Activated T-helper 2 cell treated with anti-CD3 and anti-CD28 coated beads, Interferon-gamma antibody, Interleukin-2, Interleukin-4, amounts not matched to agents 10 μg/mL and 5 μg/mL and 100 μg/mL, durations not matched to agents 14 hours and 24 hours and 36 hours (primary cell): ENCODE measurements at places on chromosomes 16 and 17. TPM values are rescaled to one million over a fixed set of nuclear protein-coding genes. Genes with fewer than 3 reads are reported as not detected.

Gene UNC13D
- total RNA-seq = 165 and 175 TPM in 2 replicates

Gene SENP3
- 64.9 and 69.6 TPM in 2 replicates for total RNA-seq

Gene KRT20
- not detected in 2 replicates for total RNA-seq

Gene SMIM5
- 0.09 and 0.16 TPM in 2 replicates for total RNA-seq

Gene CCL1
- total RNA-seq = 88.1 and 98.4 TPM in 2 replicates

Gene HSD17B2
- not detected in 2 replicates for total RNA-seq

DNA sequence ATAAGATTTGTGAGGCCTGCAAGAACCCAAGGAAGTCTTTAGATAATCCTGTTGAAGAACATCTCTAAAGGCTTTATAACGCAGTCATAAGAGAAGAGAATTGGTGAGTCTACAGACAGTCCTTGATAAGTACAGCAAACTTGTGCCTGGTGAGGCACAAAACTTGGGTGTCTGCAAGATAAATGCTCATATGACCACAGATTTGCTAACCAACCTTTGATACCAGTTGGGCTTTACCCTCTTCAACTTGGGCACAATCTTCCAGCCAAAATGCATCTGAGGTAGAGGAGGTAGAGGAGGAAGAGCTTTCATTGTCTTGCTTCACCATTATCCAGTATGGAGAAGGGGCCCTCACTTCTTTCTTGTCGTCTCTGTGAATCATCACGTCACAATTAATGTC, 16.9 kb downstream of the PDZD9 start:
- H3K27ac ChIP-seq = no peak overlapping the region
- H3K4me1 ChIP-seq = peaks cover 4% of the 10 kb centered on the region
- peaks cover 66% of the 10 kb centered on the region for H3K36me3 ChIP-seq

GRCh38 chr17:80782536-80783427, 208.9 kb upstream of the CHMP6 start:
- peak overlapping the region; percentile 52 for H3K4me3 ChIP-seq
- H3K27me3 ChIP-seq = no peaks in the 10 kb centered on the region
- H3K27ac ChIP-seq = peak overlapping the region; percentile 87
- peaks cover 45% of the 10 kb centered on the region for H3K36me3 ChIP-seq
- peaks cover 79% of the 10 kb centered on the region for H3K4me1 ChIP-seq
- peak; percentile 62 for DNase-seq

DNA sequence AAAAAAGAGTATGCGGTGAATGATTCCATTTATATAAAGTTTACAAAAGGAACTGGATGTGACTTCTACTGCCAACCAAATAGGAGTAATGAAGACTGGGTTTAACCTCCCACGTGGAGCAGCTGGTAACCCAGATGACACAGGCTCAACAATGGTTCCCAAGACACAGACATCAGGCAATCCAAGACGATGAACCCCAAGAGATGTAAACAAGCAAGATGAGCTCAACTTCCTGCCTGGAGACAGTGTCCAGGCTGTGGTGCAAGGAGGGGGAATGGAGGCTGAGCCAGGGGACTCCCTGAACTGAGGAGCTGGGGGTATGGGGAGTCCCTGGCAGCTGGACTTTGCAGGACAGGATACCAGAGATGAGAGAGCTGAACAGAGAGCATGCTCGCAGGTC, 104.7 kb downstream of the LITAF start:
- no peaks in the 10 kb centered on the region for H3K4me1 ChIP-seq
- H3K27me3 ChIP-seq = no peaks in the 10 kb centered on the region
- DNase-seq = no peak
- no peak overlapping the region for H3K4me3 ChIP-seq
- H3K27ac ChIP-seq = no peak overlapping the region
- peaks cover 5% of the 10 kb centered on the region for H3K36me3 ChIP-seq

GRCh38 chr16:6528217-6528616, 804.4 kb upstream of the RBFOX1 start:
- no peak for DNase-seq
- no peaks in the 10 kb centered on the region for H3K36me3 ChIP-seq
- no peaks in the 10 kb centered on the region for H3K4me1 ChIP-seq
- no peak overlapping the region for H3K4me3 ChIP-seq

- no peaks in the 10 kb centered on the region for H3K36me3 ChIP-seq
- no peak overlapping the region for H3K27ac ChIP-seq
- DNase-seq = no peak
- H3K4me3 ChIP-seq = no peak overlapping the region
Observed at GRCh38 chr17:55285340-55286301, 20.9 kb downstream of the HLF start.

DNA sequence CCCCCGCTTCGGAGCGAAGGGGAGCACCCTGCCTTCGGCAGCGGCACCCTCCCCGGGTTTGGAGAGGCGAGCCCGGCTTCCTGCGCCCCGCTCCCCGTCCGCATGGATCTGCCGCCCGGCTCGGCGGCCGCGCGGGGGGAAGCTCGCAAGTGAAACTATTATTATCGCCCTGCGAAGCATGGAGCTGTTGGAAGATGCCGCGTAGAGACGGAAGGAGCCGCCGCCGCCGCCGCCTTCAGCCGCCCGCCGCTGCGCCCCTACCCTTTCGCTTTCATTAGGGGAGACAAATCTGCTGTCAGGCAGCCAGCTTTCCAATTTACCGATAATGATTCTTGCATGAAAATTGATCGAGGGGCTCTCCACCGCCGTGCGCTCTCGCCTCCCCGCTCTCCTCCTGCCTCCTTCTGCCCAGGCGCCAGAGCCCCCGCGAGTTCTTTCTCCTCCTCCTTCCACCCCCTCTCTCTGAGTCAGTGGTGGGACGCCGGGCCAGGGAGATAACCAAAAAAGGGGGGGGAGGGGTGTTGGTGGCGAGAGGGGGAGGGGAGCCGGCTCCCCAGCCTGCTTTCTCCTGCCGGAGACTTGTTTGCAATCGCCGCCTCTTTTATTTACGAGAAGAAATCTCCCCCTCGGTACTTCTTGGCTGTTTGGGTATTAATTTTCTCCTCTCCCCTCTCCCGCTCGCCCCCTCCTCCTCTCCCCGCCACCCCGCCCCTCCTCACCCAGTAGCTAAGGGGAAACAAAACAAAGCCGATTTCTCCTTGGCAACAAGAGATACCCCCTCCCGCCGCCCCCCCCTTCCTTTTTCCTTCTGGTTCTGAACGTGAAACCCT, 58.0 kb upstream of the GSE1 start:
- H3K4me3 ChIP-seq = peak overlapping the region; percentile 95
- peaks cover 34% of the 10 kb centered on the region for H3K4me1 ChIP-seq
- peak; percentile 67 for DNase-seq
- peak overlapping the region; percentile 98 for H3K27ac ChIP-seq
- no peaks in the 10 kb centered on the region for H3K27me3 ChIP-seq

GRCh38 chr17:41322903-41323895, 7.7 kb upstream of the KRTAP17-1 start:
- no peaks in the 10 kb centered on the region for H3K4me1 ChIP-seq
- no peak for DNase-seq
- no peak overlapping the region for H3K27ac ChIP-seq
- H3K27me3 ChIP-seq = peaks cover 3% of the 10 kb centered on the region

GRCh38 chr17:40542558-40543411, 22.5 kb downstream of the CCR7 start:
- peak overlapping the region; percentile 65 for H3K4me3 ChIP-seq
- no peak for DNase-seq
- no peaks in the 10 kb centered on the region for H3K27me3 ChIP-seq
- peaks cover 3% of the 10 kb centered on the region for H3K36me3 ChIP-seq
- H3K27ac ChIP-seq = peak overlapping the region; percentile 94

DNA sequence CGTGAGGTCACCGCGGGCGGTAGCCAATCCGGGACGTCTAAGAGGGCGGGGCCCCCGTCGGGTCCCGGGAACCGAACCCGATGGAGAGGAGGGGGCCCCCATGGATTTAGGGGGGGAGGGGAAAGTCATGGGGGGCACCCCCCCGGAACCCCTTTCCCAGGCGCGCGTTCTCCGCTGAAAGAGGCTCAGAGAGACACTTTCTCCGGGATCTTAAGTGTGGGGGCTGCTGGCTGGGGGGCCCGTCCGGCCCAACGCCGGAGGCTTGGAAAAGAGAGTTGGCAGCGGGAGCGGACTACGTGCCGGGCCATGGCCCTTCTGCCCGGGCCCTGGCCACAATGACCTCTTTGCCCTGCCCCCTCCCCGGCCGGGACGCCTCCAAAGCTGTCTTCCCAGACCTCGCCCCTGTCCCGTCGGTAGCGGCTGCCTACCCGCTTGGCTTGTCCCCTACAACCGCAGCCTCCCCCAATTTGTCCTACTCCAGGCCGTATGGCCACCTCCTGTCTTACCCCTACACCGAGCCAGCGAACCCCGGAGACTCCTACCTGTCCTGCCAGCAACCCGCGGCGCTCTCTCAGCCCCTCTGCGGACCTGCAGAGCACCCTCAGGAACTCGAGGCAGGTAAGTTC, at the start of gene DLX4:
Gene DLX4, plus strand, starts transcription at position 57 of the 626 bp plus-strand sequence. Its CDS starts 279 bp downstream, at position 336.
- H3K4me1 ChIP-seq = peaks cover 15% of the 10 kb centered on the region
- no peak within 1 kb of the TSS for H3K27ac ChIP-seq
- no peak for DNase-seq
- peak within 1 kb of the TSS; percentile 82 for H3K4me3 ChIP-seq
- no peaks in the 10 kb centered on the region for H3K36me3 ChIP-seq

DNA sequence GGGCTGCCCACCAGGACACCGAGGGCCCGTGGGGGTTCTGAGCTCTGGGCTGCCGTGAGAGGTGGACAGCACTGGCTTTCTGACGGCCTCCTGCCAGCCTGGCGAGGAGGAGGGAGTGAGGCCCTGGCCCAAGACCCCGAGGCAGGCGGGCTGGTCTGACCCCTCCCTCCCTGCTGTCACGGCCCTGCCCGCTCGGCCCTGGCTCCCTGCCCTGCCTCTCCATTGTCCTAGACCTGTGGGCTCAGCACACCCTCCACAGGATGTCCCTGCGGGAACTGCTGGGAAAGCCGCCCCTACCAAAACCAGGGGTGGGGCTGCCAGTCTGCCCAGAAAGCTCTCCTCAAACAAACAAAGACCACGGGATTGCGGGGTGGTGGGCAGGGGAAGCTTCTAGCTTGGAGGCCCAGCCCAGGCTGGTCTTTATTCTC, 20.7 kb downstream of the SPNS2 start:
- H3K4me3 ChIP-seq = no peak overlapping the region
- no peaks in the 10 kb centered on the region for H3K27me3 ChIP-seq
- no peak for DNase-seq
- H3K27ac ChIP-seq = no peak overlapping the region
- H3K4me1 ChIP-seq = no peaks in the 10 kb centered on the region

GRCh38 chr17:50830352-50830751, 5.0 kb upstream of the WFIKKN2 start:
- H3K27me3 ChIP-seq = peaks cover 11% of the 10 kb centered on the region
- no peaks in the 10 kb centered on the region for H3K36me3 ChIP-seq
- H3K4me3 ChIP-seq = no peak overlapping the region
- H3K27ac ChIP-seq = no peak overlapping the region

GRCh38 chr17:11240041-11240840, 772 bp upstream of the SHISA6 start:
- no peak for DNase-seq
- H3K4me1 ChIP-seq = no peaks in the 10 kb centered on the region
- H3K27ac ChIP-seq = no peak overlapping the region
- H3K36me3 ChIP-seq = no peaks in the 10 kb centered on the region
- no peak overlapping the region for H3K4me3 ChIP-seq
- peaks cover 30% of the 10 kb centered on the region for H3K27me3 ChIP-seq

GRCh38 chr17:62724398-62725146, 83.5 kb downstream of the MARCHF10 start:
- DNase-seq = peak; percentile 64
- H3K27ac ChIP-seq = peak overlapping the region; percentile 21
- no peaks in the 10 kb centered on the region for H3K36me3 ChIP-seq
- peaks cover 20% of the 10 kb centered on the region for H3K4me1 ChIP-seq
- H3K27me3 ChIP-seq = peaks cover 77% of the 10 kb centered on the region

DNA sequence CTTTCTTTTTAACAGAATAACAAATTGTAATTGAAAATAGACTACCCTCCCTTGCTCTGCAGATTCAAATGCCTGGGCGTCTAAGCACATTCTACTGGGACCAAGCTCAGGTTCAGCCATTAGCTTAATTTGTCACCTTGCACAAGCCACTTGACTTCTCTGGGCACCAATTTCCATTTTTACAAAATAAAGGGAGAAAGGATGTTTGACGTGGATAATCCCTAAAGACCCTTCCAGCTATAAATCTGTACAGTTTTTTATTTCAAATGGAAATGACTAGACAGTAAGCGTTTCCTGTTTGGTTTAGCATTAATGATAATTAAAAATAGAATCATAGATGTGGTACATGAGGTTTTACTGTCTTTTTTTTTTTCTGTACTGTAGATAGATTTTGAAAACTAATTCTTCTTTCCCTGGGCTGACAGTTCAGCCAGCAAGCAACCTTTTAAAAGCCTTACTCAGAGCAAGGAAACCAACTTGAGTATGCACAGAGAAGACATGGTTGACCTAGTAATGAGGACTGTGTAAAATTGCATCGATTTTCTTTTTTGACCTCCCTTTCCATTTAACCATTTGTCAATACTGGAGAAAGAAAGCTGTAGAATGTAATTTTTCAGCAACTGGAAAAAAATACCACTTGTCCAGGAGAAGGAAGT, 1329.5 kb upstream of the CDH8 start:
- no peak overlapping the region for H3K27ac ChIP-seq
- DNase-seq = no peak
- H3K27me3 ChIP-seq = no peaks in the 10 kb centered on the region
- no peak overlapping the region for H3K4me3 ChIP-seq

DNA sequence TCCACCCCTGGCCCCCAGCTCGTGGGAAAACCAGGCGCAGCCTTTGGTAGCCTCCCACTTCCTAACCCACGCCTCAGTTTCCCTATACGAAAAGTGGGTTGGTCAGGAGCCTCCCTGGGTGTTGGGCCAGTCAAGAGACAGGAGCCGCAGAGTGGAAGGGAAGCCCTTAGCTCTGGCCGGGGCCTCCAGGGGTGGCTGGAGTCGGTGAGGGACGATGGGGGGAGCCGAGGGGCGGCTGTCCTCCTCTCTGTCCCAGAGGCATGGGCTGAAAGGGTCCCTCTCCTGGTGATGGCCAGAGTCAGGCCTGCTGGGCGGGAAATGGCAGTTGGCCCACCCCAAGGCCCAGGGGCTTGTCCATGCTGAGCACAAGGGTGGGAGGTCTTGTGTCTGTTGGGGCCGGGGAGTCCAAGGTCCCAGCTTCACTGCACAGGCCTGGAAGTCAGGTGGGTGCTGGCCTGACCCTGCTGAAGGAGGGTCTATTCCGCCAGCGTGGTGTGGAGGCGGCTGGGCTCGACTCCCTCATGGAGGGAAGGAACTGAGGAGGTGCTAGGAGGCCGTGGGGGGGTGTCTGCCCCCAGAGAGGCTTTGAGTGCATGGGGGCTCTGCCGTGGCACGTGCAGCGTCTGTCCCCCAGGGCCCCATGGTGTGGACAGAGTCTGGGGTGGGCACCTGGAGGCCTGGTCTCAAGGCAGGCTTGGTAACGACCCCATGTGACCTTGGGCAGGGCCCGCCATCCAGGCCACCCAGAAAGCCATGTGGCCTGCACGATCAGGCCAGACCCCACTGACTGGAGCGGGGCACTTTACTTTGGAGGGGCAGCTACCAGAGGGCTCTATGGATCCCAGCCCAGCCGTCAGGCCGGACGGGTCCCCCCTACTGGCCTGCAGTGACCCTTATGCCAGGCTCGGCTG, 1.1 kb downstream of the SLC16A3 start:
- H3K36me3 ChIP-seq = peaks cover 10% of the 10 kb centered on the region
- no peaks in the 10 kb centered on the region for H3K27me3 ChIP-seq
- peaks cover 8% of the 10 kb centered on the region for H3K4me1 ChIP-seq
- no peak for DNase-seq
- H3K4me3 ChIP-seq = peak overlapping the region; percentile 95
- H3K27ac ChIP-seq = peak overlapping the region; percentile 83
